ENCODE measurements at places on chromosomes 1 and 21. TPM values are rescaled to one million over a fixed set of nuclear protein-coding genes. Genes with fewer than 3 reads are reported as not detected.

Gene AIRE
- polyA plus RNA-seq: 0.19 TPM

Gene LCE1B
- polyA plus RNA-seq: not detected

Gene IL10
- 0.28 TPM for polyA plus RNA-seq

- DNase-seq: no peak
Observed at GRCh38 chr1:19651141-19651737, 7.1 kb downstream of the NBL1 start.

GRCh38 chr1:172450524-172450885 lies 6.6 kb upstream of the PIGC start:
- no peak for DNase-seq

- DNase-seq: no peak
Observed at GRCh38 chr1:97488530-97488929, 432.3 kb downstream of the DPYD start.

Gene LAPTM5
- polyA plus RNA-seq: 19.4 TPM

GRCh38 chr21:34670220-34670961 lies 1.6 kb downstream of the CLIC6 start:
- no peak for DNase-seq

Gene IL20
- not detected for polyA plus RNA-seq

Gene CRYBG2
- 0.93 TPM for polyA plus RNA-seq

Gene RHEX
- polyA plus RNA-seq: 2.7 TPM

GRCh38 chr1:40004857-40005256 lies 35.7 kb upstream of the CAP1 start:
- no peak for DNase-seq

DNA sequence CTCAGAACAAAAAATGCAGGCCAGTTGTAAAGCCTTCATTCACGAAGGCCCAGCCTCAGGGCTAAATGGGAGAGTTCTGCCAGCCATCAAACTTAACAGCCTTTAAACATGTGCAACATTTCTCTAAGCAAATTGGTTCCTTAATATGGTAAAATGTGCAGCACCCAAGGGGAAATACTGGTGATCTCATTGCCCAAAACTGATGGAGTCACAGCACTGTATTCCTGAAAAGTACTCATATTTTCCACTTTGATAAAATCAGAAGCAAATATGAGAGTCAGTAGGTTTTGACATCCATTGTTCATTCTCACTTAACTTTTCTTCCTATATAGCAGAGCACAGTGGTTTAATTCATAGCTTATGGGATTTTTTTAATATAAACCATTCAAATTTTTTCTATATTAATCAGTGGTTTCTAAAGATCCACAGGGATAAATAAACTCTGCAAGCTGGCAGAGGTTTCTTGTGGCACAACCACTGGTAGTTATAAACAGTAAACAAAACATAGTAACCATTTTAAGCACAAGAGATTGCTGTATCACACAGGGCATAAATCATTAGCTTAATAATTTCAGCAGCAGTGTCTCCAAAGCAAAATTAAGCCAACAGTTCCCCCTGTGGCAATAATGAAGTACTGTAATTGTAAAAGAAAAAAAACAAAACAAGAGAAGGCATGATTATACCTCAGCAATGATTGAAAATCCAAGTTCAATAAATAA lies 106.9 kb upstream of the LYPLAL1 start:
- DNase-seq: no peak

Gene HSD3B1
- 1.1 TPM for polyA plus RNA-seq

DNA sequence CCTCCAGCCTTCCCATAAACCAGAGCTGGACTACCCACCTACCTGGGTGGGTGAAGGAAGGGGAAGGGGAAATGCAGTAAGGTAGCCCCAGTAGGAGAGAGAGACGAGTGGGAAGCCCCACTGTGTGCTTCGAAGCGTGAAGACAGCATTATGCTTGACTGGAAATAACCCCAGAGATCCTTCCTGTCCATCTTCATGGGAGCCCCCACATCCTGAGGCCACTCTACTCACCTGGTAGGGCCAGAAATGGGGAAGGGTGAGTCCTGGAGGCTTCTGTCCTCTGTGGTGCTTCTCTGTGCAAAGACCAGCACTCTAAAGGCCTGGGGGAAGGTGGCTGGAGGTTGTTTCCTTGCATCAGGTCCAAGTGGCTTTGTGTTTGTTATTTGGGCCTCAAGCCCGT lies 10.0 kb upstream of the RASSF5 start:
- no peak for DNase-seq

Gene LMX1A
- polyA plus RNA-seq: not detected

Gene SAMD13
- polyA plus RNA-seq: 5.7 TPM

DNA sequence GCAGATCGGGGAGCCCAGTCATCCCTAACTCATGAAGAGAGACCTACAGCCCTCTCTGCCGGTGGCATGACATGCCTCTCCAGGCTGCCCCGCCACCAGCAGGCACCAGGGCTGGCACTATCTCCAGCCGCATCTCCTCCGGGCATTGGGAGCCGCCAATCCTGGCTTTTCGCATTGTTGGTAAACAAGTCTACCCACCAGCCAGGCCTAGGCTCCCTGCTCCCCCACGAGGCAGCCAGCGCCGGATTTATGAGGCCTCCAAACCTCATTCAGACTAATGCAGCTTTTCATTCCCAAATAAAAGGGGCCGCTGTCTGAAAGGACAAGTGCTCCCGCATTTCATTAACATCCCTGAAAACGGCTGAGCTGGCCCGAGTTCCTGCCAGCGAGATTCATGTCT lies 3.4 kb upstream of the GRIK3 start:
- no peak for DNase-seq

DNA sequence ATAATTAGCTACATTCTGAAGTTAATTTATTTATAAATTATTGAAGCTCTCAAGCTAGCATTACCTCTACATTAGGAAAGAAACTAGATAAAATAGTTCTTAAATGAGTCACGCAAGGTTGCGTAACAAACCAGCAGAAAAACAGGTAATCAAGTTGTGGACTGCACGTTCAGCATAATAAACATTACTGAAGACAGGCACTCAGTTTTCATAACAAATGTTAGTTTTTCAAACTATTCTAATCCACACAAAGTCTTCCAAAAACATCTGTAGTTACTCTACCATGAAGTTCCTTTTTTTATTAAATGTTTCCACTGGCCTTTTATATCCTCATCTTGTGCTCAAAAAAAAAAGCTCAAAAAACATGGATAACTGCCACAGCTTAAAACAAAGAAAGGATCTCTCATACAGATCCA lies 1.3 kb downstream of the TOR1AIP2 start:
- no peak for DNase-seq

Gene PCBP3
- polyA plus RNA-seq: 2.0 TPM

Gene SUSD4
- polyA plus RNA-seq: 18.0 TPM

DNA sequence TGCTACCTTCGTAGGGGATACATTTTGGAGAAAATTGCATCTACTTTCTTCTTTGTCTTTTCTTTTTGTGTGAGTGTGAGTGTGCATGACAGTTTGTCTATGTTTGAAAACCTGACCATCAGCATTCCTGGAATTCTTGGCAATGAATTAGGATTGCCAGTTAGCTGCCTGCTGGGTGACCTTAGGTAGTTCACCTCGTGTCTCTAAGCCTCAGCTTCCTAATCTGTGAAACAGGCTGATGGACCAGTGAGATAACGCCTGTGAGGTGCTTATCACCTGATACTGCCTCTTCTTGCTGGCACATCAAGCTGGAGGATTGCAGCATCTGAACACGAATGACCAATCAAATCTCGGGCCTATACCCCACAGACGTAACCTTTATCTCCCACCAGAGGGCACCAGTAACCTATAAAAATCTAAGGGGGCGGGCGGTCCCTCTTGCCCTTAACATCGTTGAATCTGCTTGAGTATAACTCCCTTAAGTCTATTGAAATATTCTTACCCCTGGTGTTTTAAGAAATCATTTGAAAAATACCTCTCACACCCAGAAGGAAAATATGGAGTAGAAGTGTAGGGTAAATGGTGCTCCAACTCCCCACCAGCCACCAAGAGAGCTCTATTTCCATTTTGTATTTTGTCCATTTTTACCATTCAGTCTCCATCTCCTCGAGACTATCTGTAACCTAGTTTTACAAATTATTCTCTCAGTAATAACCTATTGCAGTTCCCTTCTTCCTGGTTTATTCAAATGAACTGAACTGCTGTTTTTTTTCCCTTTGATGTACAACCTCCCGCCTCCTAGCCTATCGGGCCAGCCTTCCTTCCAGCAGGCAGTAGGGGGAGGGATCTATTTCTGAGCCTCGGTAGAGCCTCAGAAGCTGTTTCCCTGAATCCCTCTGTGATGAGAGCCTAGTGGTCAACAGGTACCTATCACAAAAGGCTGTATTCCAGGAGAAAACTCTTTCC lies 49.7 kb downstream of the MDM4 start:
- DNase-seq: no peak

GRCh38 chr1:3714814-3715213 lies 37.4 kb upstream of the CCDC27 start:
- DNase-seq: no peak

DNA sequence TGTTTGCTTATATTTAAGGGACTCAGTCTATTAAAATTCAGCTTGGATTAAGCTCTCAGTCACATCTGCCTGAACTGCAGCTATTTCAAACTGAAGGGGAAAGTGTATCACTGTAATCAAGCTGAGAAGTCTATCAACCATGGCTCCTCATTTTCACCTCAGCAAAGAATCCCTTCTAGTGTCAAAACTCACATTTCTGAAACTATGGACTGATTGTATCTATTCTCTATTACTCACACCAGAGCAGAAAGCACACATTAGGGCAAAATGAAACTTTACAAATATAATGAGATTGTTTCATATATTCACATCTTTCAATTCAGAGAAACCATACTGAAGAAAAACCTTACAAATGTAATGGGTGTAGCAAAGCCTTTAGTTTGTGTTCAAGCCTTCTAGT lies 14.6 kb upstream of the C1orf146 start:
- DNase-seq: no peak

Gene SH2D5
- polyA plus RNA-seq: 2.0 TPM

DNA sequence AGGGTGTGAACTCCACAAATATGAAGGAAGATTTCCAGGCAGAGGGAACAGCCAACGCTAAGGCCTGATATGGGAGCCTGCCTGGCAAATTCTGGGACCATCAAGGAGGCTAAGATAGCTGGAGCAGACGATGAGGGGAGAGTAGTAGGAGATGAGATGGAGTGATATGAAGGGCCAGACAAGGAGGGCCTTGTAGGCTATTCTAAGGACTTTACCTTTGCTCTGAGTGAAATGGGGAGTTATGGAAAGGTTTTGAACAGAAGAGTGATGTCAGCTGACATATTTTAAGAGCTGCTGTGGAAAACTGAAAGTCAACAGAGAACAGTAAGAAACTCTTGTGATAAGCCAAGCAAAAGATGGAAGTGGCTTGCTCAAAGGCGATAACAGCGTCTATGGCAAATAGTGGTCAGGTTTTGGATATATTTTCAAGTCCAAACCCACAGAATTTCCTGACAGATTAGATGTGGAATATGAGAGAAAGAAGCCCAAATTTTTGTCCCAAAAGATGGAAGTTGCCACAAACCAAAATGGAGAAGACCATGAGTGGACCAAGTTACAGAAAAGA lies 2.1 kb upstream of the TP53BP2 start:
- no peak for DNase-seq

GRCh38 chr1:206145771-206146290 lies 28.6 kb upstream of the AVPR1B start:
- no peak for DNase-seq

- no peak for DNase-seq
Observed at GRCh38 chr1:27931184-27931583, 3.6 kb upstream of the SMPDL3B start.

- no peak for DNase-seq
Observed at GRCh38 chr21:43280949-43281633, 112.3 kb downstream of the CRYAA start.

Gene TENT5C
- polyA plus RNA-seq: 2.4 TPM
